ENCODE measurements at places on chromosomes 7 and 10.

DNA sequence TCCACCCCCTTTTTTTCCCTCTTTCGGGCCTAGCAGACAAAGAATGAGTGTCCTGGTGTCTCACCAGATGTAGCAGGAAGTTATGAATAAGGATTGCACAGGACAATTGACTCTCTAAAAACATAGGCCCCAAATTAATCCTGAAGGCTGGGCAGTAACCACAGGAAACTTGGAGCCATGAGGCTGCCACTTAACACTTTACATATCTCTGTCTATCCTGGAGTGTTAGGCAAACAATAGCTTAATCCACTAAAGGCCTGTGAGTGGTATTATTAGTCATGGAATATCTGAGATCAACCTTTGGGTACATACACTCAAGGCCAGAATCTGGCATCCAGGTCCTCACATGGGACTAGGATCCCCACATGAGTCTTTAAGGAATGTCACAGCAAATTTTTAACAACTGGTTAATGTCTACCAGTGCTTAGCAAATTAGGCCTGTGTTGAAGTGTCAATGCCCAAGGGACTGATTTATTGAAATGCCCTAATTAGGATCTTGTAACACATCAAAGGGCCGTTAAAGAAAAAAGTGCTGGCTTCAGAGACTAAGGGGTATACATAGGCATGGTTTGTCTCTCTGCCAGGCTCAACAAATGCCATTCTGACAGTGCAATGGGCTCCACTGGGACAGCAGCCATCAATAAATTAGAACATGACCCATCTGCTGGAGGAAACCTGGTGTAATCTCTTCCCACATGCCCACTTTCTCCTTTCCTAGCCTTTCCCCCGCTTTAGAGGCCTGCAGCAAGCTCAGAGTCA, 196.7 kb upstream of the TBX20 start:
- DNase-seq, result peak; percentile 63

DNA sequence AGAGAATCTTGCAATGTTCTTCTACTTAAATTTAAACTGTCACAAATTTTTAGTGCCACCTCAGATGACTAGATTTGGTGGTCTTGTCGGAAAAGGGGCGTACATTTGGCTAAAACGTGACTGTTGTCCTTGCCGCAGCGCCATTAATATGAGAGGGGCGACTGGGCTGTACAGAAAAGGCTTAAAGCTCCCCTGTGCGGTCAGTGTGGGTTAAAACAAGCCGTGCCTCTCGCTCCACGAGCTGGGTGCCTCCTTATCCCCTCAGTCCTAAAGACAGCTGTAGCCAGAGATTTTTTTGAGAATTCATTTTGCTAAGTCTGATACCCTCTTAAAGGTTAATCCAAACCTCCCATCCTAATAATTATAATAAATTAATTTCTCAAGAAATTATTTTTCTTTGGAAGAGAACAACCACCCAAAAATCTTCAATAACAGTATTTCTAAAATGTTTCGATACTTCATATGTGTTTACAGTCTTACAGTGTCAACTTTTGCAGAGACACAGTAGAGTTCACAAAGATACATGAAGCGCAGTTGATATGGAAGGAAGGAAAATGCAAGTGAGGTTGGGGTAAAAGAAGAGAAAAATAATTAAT, 68.6 kb downstream of the C7orf25 start:
- DNase-seq, result peak; percentile 57

- DNase-seq, result no peak
Observed at GRCh38 chr7:155694851-155695250, 50.4 kb downstream of the RBM33 start.

GRCh38 chr7:16652240-16652583, 6.2 kb downstream of the BZW2 start:
- DNase-seq, result no peak

DNA sequence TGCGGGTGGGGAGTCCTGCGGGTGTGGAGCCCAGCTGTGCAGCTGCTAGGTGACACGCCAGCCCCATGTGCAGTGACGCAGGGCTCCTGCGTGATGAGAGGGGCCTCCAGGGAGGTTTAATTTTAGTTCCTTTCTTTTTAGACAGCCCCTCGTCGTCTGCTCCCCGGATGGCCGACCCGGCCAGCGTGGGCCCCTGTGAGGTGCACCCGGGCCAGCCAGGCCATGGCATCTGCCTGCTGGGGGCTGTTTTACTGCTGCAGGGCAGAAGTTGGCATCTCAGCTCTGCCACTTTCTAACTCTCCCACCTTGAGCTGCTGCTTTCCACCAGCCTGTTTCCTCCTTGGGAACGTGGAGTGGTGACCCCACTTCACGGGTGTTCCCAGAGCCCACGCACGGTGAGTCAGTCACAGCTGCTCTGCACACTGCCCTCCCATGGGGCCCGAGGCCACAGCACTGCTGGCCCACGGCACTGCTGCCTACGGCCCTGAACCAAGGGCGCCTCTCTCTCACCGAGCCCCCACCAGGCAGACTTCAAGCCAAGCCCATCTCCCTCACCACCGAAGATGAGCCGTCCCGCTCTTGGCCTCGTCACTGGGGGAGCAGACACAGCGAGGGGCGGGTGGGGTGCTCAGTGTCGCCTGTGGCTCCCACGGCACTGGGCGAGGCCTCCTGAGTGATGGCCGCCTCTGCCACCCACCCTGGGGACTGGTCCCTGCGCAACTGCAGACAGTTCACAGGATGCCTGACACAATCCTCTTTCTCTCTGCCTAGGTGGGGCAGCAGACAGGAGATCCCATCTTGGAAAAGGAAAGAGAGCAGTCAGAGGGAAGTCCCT, 21.3 kb downstream of the CYP2W1 start:
- DNase-seq, result no peak

- DNase-seq, result no peak
Observed at GRCh38 chr7:47771336-47771989, 176.8 kb downstream of the PKD1L1 start.

All from kidney capillary endothelial cell (primary cell).